NCI-H1105 (cell line): ENCODE measurements at places on chromosomes 2 and 18.

- DNase-seq, result no peak
Measured at GRCh38 chr2:19649142-19649541, 252.6 kb downstream of the TTC32 start.

DNA sequence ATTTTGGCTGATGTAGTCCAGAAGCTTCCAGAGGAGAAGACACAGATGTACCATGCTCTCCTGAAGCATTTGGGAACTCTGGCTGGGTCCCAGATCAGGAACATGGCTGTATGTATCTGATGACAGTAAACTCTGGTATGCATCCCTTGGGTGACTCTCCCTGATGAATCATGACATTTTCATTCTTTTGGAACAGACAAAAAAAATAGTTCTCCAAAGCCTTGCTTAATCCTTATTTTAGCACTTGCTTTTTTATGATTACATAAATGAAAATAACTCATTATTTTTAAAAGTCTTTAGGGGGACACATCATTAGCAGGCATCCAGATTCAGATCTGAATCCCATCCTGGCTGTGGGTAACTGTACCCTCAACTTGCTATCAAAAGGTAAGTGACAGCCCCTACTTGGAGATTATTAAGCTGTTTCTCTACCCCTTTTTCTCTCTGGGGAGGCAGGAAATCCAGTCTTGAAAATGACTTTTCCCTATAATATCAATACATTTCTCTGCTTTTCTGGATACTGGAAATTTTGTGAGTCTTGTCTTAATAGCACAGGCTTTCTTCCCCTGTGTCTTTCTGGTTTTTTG, 23.3 kb downstream of the AOX1 start:
- no peak for DNase-seq

- DNase-seq, result no peak
Measured at GRCh38 chr18:21141668-21142422, 30.2 kb upstream of the ROCK1 start.

DNA sequence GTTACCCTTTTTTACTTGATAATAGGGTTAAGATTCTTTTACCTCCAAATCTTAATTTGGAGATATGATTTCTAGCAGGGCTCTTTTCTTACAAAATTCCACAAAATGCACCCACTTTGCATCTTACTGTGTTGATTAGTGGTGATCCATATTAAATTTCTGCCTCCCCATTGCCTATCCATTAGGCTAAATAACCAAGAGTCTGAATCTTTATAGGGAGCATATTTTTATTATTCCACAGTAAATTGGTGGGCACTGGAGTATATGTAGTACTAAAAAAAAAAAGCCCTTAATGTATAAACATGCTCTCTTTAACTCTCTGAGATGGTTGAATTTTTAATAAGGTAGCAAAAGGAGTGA, 8.1 kb upstream of the TXNDC2 start:
- DNase-seq, result no peak

DNA sequence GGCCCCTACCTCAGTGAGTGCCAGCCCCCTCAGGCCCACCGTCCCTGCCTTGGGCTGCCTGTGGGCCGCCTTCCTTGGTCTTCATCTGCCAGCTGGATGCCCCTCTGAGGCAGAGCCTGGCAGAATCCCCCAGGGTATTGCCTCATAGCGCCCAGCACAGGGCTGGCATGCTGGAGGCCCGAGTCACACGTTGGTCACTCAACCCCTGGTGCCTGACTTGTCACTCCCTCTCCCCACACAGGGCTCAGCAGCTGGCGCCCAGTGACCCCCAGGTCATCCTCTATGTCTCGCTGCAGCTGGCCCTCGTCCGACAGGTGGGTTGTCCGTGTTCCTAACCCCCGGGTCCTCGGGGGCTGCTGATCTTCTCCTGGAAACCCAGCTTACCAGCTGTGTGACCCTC, 108.4 kb upstream of the MCFD2 start:
- DNase-seq, result no peak
